Panc1 (cell line): ENCODE measurements at places on chromosomes 11 and 22. TPM values are rescaled to one million over a fixed set of nuclear protein-coding genes. Genes with fewer than 3 reads are reported as not detected.

GRCh38 chr11:60923800-60924109 lies 505 bp upstream of the TMEM132A start:
- H3K36me3 ChIP-seq, result no peaks in the 10 kb centered on the region; the same call in none of the 2 replicates
- H3K4me3 ChIP-seq, result peak overlapping the region; percentile 75
- no peaks in the 10 kb centered on the region for H3K27me3 ChIP-seq
- peak overlapping the region; percentile 66 for H3K27ac ChIP-seq

DNA sequence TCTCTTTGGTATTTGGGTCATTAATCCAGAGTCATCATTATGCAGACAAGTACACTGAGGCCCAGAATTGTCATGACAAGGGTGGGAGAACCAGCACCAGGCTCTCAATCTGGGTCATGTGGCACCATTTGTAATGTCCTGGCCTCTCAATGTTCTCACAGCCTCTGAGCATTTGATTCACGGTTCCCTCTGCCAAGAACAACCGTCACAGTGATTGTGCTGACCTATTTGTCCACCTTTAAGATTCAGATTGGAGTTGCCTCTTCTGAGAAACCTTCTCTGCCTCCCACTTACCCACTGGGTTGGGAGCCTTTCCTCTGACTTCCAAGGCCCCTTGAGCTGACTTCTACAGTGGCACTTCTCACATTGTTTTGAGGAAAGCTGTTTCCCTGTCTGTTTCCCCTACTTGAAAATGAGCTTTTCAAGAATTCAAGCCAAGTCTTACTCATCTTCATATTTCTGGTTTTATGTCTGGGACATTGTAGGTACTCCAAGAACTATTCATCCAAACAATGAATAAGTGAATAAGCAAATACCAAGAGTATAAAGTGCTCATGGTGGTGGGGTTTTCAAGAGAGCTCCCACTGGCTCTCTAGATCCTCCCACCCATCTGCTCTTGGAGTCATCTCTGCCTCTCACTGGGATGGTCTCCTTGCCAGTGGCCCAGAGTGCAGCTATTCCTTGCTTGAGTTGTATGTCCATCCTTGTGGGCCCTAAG lies 126.4 kb upstream of the E2F8 start:
- H3K27ac ChIP-seq, result no peak overlapping the region
- H3K27me3 ChIP-seq, result peaks cover 30% of the 10 kb centered on the region
- DNase-seq, result no peak
- H3K36me3 ChIP-seq, result no peaks in the 10 kb centered on the region
- no peak overlapping the region for H3K4me3 ChIP-seq

GRCh38 chr22:31332886-31333285 lies 13.3 kb downstream of the PATZ1 start:
- H3K36me3 ChIP-seq, result no peaks in the 10 kb centered on the region; the same call in 1 of the 2 replicates
- no peaks in the 10 kb centered on the region for H3K27me3 ChIP-seq

GRCh38 chr22:46465345-46465720 lies 72.1 kb downstream of the CELSR1 start:
- no peaks in the 10 kb centered on the region for H3K36me3 ChIP-seq
- no peak overlapping the region for H3K27ac ChIP-seq
- no peak for DNase-seq
- no peak overlapping the region for H3K4me3 ChIP-seq

- peak within 1 kb of the TSS; percentile 99 for H3K27ac ChIP-seq
- peaks cover 27% of the 10 kb centered on the region for H3K36me3 ChIP-seq
- peaks cover 50% of the 10 kb centered on the region for H3K4me1 ChIP-seq
- no peaks in the 10 kb centered on the region for H3K27me3 ChIP-seq
- H3K4me3 ChIP-seq, result peak within 1 kb of the TSS; percentile 85
Observed at GRCh38 chr11:9573052-9573774, at the start of gene WEE1. Gene WEE1 (plus strand): TSS chr11:9573670. CDS start chr11:9573934, 264 bp downstream.

GRCh38 chr11:112485280-112485679 lies 224.6 kb upstream of the PLET1 start:
- no peaks in the 10 kb centered on the region for H3K36me3 ChIP-seq
- no peak overlapping the region for H3K4me3 ChIP-seq
- H3K4me1 ChIP-seq, result no peaks in the 10 kb centered on the region
- H3K27me3 ChIP-seq, result peaks cover 3% of the 10 kb centered on the region; the same call in 1 of the 2 replicates

Gene OR51E2
- total RNA-seq, result not detected

Gene HBE1
- total RNA-seq, result 3.2 TPM

Gene MUC2
- 0.08 TPM for total RNA-seq

DNA sequence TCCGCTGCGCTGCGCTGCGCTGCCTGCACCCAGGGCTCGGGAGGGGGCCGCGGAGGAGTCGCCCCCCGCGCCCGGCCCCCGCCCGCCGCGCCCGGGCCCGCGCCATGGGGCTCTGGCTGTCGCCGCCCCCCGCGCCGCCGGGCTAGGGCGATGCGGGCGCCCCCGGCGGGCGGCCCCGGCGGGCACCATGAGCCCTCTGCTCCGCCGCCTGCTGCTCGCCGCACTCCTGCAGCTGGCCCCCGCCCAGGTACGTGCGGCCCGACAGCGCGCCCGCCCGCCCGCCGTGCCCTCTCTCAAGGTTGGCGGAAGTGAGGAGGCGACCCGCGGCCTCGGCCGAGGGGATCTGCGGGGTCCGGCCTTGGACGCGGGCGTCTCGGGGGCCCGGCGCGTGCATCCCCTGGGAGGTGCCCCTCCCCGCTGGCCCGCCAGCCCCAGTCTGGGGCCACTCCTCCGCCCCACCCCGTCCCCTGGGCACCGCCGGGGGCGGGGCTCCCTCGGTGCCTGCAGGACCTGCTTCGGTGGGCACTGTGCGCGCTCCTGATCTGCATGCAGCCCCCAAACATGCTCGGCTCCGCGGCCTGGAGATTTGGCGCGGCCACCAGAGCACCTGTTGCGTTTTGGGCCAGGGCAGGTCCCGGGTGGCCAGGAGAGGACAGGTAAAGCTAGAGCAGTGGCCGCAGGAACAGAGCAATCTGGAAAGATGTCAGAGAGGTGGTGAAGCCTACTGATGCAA lies 429 bp downstream of the VEGFB start:
- peak overlapping the region; percentile 69 for H3K27ac ChIP-seq
- H3K4me1 ChIP-seq, result peaks cover 35% of the 10 kb centered on the region
- H3K4me3 ChIP-seq, result peak overlapping the region; percentile 61
- DNase-seq, result no peak
- H3K36me3 ChIP-seq, result no peaks in the 10 kb centered on the region; the same call in 1 of the 2 replicates

GRCh38 chr11:65442842-65443331 lies 20.3 kb downstream of the NEAT1 start:
- peaks cover 99% of the 10 kb centered on the region for H3K4me1 ChIP-seq
- no peaks in the 10 kb centered on the region for H3K36me3 ChIP-seq

DNA sequence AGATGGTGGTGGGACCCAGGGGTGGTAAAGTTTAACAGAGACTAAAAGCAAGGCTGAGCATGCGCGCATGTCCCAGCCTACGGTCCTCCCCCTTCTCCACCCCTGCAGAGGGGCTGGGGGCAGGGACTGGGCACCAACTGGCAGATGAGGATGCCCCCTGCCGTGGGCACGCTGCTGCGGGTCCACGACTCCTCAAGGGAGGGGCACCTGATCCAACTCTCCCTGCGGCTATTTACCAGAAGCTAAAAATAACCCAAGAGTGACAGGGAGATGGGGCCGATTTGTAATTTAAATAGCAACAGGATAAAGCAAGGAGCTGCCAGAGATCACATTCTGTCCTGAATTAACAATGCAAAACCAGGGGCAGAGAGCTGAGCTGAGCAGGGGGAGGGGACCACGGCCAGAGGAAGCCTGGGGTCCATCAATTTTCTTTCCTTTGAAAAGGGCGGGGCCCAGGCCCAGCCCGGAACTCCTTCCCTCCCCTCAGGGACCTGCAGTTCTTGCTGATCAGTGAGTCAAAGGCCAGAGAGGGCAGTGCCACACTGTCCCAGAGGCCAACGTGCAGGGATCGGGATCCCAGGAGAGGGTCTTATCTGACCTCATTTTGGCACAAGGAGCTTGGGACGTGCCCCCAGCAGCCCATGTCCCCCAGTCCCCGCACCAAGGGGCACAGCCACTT lies 8.1 kb upstream of the DGKZ start:
- H3K4me3 ChIP-seq, result no peak overlapping the region
- no peaks in the 10 kb centered on the region for H3K36me3 ChIP-seq
- H3K4me1 ChIP-seq, result peaks cover 7% of the 10 kb centered on the region
- no peak overlapping the region for H3K27ac ChIP-seq
- H3K27me3 ChIP-seq, result no peaks in the 10 kb centered on the region

- H3K36me3 ChIP-seq, result no peaks in the 10 kb centered on the region
- H3K27me3 ChIP-seq, result peaks cover 23% of the 10 kb centered on the region
- no peak overlapping the region for H3K27ac ChIP-seq
- H3K4me3 ChIP-seq, result no peak overlapping the region
- H3K4me1 ChIP-seq, result no peaks in the 10 kb centered on the region
Observed at GRCh38 chr11:114228435-114229411, 67.5 kb upstream of the NNMT start.

DNA sequence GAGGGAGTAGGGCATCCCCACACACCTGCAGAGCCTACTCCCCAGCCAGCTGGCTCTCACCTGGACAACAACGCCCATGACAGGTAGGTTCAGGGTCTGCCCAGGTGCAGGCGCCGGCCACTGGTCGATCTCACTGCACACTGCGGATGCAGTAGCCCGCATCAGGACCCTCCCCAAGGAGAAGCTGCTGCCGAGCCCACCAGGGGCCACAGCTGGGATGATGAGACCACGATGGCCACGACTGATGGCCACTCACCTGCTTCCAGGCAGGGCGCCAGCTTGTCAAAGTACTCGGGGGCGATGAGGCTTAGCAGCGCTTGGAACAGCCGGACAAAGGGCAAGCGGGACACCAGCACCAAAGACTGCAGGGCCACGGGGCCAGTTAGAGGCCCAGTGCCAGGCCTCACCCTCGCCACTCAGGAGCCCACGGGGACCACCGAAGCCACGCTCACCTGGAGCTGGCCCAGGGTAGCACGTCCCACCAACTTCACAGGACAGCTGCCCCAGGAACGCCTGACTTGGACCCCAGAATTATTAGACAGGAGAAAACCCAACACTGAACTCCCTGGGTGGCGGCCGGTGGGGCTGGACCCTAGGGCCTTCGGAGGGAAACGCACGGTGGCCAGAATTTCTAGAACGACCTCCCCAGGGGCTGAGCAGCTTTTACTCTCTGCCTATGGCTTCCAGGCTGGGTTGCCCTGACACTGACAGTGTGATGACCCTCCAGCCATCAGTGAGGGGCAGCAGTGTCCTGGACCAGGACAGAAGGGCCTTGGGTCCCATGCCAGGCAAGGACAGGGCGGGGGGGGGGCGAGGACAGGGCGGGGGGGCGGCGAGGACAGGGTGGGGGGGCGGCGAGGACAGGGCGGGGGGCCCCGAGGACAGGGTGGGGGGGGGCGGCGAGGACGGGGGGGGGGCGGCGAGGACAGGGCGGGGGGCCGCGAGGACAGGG lies 8.9 kb upstream of the PLXNB2 start:
- H3K36me3 ChIP-seq, result no peaks in the 10 kb centered on the region
- H3K27ac ChIP-seq, result no peak overlapping the region
- H3K27me3 ChIP-seq, result no peaks in the 10 kb centered on the region
- no peak overlapping the region for H3K4me3 ChIP-seq

Gene C22orf39
- total RNA-seq, result 20.5 TPM

Gene OR2AG1
- not detected for total RNA-seq

GRCh38 chr11:6094186-6094585 lies 13.3 kb upstream of the OR56B4 start:
- no peak overlapping the region for H3K27ac ChIP-seq
- no peak for DNase-seq
- H3K36me3 ChIP-seq, result no peaks in the 10 kb centered on the region
- H3K4me1 ChIP-seq, result no peaks in the 10 kb centered on the region

Gene ELMOD1
- total RNA-seq, result 2.1 TPM

DNA sequence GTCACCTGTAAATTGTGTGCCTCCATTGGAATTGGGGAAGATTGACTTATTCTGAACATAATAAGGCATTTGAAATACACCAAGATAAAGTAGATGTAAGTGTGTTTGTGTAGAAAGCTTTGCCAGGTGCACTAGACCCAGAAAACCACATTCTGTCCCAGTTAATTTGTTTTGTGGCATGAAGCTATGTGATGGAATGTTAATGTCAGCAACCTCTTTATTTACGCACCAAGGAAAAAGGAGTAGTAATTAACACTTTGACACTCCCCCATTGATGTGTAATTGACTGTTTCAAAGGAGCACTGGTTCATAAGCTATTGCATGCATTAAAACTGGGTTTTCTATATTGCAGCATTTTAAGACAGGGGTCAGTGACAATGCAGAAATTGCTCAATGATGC lies 14.3 kb downstream of the EIF3M start:
- peaks cover 78% of the 10 kb centered on the region for H3K36me3 ChIP-seq
- no peaks in the 10 kb centered on the region; the same call in none of the 2 replicates for H3K4me1 ChIP-seq
- no peak for DNase-seq
- no peak overlapping the region for H3K27ac ChIP-seq
- no peak overlapping the region for H3K4me3 ChIP-seq
